Left renal pelvis (tissue), 4 donors: ENCODE measurements at places on chromosomes 3 and 15.
A peak's percentile ranks its signal among the peaks of the same experiment; 100 is the strongest.

GRCh38 chr3:147773116-147773630 is 364.0 kb downstream of the ZIC1 start:
- no peak for DNase-seq

- DNase-seq, result no peak
Observed at GRCh38 chr15:65929573-65929972, 60.3 kb downstream of the RAB11A start.

GRCh38 chr3:14331251-14331650 is 71.2 kb upstream of the SLC6A6 start:
- DNase-seq, result no peak

DNA sequence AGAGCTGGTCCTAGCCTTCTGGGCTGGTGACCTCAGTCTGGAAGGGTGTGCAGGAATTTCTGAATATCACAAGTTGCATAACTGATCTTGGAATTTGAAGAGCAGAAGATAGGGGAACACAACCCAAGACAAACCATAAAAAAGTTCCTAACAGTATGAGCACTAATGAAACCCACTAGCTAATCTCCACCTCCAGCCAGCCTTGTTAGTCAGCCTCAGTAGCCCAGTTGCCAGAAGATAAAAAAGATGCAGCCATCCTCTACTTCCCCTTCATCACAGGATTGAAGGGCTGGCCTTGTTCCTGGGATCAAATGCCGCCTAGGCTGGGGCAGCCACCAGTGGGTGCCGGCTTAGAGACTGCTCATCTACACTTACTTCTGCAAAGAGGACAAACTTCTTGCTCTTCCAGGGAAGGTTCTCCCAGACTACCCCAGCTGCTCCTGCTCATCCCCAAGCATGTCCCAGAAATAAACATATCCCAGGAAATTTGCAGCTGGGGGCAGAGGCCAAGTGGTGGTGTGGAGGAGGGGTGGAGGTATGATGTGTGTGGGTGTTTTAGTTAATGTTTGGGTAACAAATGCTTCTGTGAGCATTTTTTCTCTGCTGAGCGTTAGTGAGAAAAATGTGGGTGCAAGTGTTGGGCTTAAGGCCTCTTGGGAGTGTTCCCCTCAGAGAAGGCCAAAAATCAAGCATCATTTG is 9.2 kb upstream of the ITGA11 start:
- DNase-seq, result no peak

DNA sequence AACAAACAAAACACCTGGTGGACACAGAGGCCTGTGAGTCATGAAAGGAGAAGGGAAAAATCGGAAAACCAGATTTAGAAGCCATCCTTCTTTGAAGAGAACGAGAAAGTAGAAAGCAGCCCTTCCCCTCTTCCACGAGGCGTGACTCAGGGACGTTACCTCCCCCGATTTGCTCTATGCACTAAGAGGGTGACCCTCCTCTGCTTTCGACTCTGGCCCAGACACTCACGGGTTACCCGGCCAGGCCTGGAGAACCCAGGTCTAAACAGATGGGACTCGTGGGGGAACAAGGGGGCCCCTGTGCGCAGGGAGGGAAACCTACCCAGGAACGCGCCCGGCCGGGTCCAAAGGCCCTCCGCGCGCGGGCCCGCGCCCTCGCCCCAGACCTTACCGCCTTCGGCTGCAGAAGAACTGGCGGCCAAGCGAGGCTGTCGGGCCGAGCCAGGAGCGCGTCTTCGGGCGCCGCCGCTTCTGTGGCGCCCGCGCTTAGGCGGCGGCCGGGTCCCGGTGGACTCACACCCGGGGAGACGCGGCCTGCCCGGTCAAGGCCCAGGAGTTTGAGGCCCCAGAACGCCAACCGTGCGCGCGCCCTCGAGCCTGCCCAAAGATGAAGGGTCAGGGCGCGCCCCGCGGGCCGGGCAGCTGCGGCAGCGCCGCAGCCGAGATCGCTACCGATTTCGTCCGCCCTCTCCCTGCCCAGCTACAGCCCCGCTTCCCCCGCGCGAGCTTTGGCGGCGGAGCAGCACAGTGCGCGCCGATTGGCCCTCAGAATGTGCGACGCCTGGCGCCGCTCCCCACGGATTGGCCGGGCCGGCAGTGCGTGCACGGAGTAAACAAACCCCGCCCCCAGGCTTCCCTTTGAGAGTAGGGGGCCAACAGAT is at the start of gene TFDP2:
TFDP2 (minus strand) TSS at position 753 of the 881 bp plus-strand sequence. CDS start 47,795 bp downstream, outside the sequence.
- peak; percentile 80 for DNase-seq

GRCh38 chr15:53987480-53987879 is 9.2 kb downstream of the UNC13C start:
- DNase-seq, result no peak
